ENCODE measurements at places on chromosomes 5 and 9. TPM values are rescaled to one million over a fixed set of nuclear protein-coding genes. Genes with fewer than 3 reads are reported as not detected.

GPR151 gene
- not detected for total RNA-seq

NR6A1 gene
- total RNA-seq = 2.4 TPM

IFNA21 gene
- not detected for total RNA-seq

LYRM7 gene
- total RNA-seq = 22.7 TPM

OMD gene
- not detected for total RNA-seq

EGFLAM gene
- not detected for total RNA-seq

TMC1 gene
- total RNA-seq = not detected
